A549 treated with dexamethasone at 1 μM for 4 hours (cell line): ENCODE measurements at places on chromosomes 6 and 20. TPM values are rescaled to one million over a fixed set of nuclear protein-coding genes. Genes with fewer than 3 reads are reported as not detected.

The GSS gene
- total RNA-seq: 53.7 to 54.9 TPM (median 54.2 TPM) in 5 replicates

The VWA7 gene
- total RNA-seq: 0.94 to 1.9 TPM (median 1.7 TPM) in 5 replicates

The IP6K3 gene
- total RNA-seq: 1.7 to 2.4 TPM (median 2.0 TPM) in 5 replicates

The TFAP2B gene
- total RNA-seq: not detected in 5 replicates

The TCP11 gene
- total RNA-seq: not detected in 5 replicates

The HTR1E gene
- total RNA-seq: not detected in 5 replicates
